Tibial nerve (tissue), 4 donors: ENCODE measurements at places on chromosomes 11 and 22.
A peak's percentile ranks its signal among the peaks of the same experiment; 100 is the strongest.

GRCh38 chr22:38347181-38347943 is 30.1 kb upstream of the CSNK1E start:
- no peak for DNase-seq

GRCh38 chr11:8828046-8828445 is 82.9 kb upstream of the AKIP1 start:
- no peak for DNase-seq

- no peak for DNase-seq
Observed at GRCh38 chr22:46806794-46807193, 44.3 kb downstream of the TBC1D22A start.

DNA sequence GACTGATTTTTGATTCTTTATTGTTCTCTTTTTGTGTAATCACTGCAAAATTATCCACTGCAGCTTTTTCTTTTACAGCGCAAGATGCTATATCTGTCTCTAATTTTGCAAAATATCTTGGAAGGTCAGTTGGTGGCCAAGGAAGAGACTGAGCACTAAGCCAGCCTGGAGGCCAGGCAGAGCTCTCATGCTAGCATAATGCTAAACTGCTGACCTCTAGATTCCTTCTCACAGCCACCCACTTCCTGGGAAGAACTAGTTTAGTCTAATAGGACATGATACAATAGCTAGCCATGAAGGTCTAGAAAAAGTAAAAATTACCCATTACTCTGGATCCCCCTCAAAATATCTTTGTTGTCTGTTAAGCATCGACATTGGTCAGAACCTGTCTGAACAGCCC is 227.2 kb upstream of the ARHGAP20 start:
- no peak for DNase-seq

- DNase-seq = no peak
Observed at GRCh38 chr22:49969751-49970527, 9.4 kb downstream of the PIM3 start.

- peak; percentile 53 for DNase-seq
Observed at GRCh38 chr11:94525546-94526324, 13.5 kb downstream of the C11orf97 start.

DNA sequence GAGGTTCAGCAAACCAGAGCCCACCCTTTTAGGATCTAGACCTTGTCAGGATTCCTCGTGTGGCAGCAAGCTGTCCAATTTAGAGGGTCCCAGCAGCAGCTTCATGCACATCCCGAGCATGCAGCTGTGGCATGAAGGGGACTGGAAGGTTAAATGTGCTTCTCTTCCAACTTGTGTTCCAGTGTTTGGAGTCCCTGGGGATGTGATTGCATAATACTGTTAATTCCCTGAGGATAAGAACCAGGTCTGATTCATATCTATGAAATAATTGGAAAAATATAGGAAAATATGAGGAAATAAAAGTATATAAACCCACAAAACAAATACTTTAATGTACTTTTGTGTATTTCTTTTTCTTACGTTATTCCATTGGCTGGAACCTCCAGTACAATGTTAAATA is 130.5 kb downstream of the MORC2 start:
- no peak for DNase-seq

DNA sequence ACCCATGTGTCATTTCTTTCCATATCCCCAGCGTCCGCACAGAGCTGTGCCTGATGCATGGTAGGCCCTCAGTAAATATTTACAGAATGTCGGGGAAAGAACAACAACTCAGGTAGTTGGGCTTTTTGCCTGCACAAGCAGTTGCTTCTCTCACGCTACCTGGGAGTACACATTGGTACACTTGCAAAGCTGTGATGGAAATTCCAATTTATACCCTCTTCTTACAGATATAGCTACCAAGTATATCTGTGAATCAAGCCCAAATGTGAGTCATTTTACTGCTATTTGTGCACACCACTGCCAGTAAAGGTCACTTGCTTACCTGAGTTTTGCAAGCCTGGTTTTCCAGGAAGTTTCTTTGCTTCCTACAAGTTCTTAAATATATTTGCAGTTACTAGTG is 333.0 kb upstream of the NARS2 start:
- DNase-seq = no peak

DNA sequence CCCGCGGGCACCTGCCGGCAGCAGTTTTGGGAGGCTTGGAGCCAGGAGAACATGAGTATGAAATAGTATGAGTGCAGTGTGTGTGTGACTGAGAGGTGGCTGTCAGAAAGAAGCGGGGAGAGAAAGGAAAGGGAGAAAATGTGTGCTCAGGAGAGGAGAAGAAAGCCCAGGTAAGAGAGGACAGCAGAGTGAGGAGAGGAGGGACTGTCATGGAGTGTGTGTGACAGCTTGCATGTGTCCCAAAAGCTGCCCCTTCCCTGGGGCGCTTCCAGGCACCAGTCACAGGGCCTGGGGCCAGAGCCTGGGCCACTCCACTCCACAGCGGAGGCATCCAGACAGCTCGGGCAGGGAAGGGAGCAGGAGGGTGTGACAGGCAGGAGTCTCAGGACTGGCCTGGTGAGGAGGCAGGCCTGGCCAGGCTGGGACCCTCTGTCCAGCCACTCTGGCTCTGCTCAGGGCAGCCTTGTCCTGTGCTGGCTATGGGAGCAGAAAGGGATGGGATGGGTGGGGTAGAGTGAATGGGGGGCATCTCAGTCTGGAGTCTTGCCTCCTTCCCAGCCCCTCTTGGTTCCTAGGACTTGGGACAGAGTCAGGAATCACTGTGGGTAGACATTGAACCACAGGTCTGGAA is 949 bp downstream of the MMP11 start:
- no peak for DNase-seq

DNA sequence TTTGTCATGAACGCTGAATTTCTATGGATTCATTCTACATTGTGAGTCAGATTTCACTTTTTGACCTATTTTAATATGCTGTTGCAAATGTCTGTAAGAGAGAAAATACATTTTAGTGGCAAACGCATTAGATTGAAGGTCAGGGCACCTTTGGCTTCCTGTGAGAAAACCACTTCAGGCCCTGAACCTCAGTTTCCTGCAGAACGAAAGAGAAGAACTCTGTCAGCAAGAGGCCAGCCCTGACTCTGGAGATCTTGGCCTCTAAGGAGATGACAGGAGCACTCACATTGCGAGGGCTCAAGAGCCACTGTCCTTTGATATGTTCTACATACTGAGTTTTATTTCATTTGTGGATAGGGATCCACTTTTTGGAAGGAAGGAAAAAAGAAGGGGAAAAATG is 83.6 kb downstream of the KCNJ1 start:
- no peak for DNase-seq

DNA sequence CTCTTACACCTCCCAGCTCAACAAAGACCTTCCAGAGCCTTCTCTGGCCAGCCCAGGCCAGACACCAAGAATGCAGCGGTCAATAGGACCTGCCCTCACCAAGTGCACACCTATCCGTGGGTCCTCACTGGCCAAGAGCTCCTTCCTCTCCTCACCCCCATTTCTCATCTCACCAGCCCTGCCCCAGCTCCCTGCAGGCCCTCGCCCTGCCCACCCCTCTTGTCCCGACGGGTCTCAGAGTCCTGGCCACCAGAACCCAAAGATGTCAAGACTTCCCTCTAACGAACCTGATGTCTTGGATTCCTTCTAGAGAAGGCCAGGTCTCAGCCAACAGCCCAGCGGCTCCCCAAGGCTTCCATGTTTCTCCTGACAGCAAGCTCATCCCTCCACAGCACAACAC is 43.6 kb downstream of the IGF2 start:
- DNase-seq = no peak
